ENCODE measurements at places on chromosomes 4 and X.

DNA sequence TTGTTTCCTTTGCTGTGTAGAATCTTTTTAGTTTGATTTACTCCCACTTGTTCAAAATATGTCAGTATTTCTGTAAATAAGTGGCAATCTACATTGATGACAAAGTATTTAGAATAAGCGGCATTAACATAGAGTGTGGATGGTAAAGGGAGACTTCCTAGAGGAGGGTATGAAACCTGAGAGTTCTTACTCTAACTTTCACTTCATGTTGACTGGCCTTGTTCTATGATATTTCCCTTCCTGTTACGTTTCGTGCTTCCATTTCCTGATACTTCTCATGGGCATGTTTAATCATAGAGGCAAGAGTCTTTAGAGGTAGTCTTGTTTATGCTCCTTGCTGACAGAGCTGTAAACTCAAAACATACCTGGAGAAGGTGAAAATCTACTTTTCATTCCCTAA is 408.9 kb downstream of the GLUD2 start:
- no peak for DNase-seq
- H3K4me1 ChIP-seq: peaks cover 2% of the 10 kb centered on the region
- H3K27me3 ChIP-seq: no peaks in the 10 kb centered on the region
- H3K27ac ChIP-seq: no peak overlapping the region

- H3K4me3 ChIP-seq: no peak overlapping the region
- H3K36me3 ChIP-seq: no peaks in the 10 kb centered on the region
- no peaks in the 10 kb centered on the region for H3K27me3 ChIP-seq
- H3K27ac ChIP-seq: no peak overlapping the region
- no peaks in the 10 kb centered on the region for H3K4me1 ChIP-seq
- DNase-seq: no peak
These were observed 98.2 kb upstream of the PGRMC2 start for GRCh38 chr4:128385683-128386304.

DNA sequence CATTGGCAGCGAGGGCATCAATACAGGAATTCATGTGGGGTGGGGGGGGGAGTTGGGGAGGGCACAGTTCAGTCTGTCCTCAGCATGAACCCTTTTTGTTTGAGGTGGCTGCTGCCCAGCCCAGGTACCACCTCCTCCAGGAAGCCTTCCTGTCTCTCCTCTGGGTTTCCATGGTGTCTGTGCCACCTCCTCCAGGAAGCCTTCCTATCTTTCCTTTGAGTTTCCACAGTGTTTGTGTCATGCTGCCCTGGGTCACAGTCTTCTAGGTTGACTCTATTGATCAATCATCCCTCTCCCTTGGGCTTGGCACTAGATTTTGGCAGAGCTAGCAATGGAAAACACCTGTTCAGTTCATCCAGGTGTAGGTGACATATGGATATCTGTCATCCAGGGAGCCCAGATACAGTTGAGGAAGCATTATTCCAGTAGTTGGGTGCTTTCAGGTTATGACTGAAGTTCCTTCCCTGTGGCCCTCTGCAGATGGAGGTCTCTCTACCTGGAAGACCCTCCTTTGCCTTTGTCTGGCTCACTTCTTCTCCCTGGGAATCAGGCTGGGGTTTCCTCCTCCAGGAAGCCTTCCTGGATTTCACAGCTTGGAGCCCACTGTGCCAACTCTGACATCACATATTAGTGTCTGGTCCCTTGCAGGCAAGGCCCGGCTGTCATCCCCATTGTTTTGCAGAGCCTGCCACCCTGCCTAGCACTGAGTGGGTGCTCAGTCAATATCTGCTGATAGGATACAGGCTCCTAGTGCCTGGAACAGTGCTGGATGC is 96.6 kb downstream of the SORCS2 start:
- no peak overlapping the region for H3K27ac ChIP-seq
- no peaks in the 10 kb centered on the region for H3K4me1 ChIP-seq
- H3K27me3 ChIP-seq: peaks cover 6% of the 10 kb centered on the region
- no peak for DNase-seq

DNA sequence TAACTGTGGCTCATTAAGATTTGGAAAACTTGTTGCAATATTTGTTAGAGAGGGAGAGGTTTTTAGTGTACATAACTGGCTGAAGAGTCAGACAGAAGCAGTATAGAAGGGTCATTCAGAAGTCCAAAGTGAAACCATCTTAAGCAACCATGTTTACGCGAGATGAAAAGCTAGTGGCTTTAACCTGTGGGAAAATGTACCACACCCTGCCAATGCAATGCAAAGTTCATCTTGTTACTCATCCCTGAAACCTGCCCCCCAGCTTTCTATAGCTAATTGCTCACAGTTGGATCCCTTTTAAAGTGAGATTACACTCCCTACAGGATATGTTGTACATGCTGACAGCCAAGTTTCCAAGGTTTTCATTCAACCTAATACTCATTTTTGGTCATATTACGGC is 96.7 kb upstream of the RAPGEF2 start:
- H3K4me1 ChIP-seq: no peaks in the 10 kb centered on the region
- no peak for DNase-seq
- no peaks in the 10 kb centered on the region for H3K36me3 ChIP-seq
- H3K4me3 ChIP-seq: no peak overlapping the region
- peaks cover 3% of the 10 kb centered on the region for H3K27me3 ChIP-seq

DNA sequence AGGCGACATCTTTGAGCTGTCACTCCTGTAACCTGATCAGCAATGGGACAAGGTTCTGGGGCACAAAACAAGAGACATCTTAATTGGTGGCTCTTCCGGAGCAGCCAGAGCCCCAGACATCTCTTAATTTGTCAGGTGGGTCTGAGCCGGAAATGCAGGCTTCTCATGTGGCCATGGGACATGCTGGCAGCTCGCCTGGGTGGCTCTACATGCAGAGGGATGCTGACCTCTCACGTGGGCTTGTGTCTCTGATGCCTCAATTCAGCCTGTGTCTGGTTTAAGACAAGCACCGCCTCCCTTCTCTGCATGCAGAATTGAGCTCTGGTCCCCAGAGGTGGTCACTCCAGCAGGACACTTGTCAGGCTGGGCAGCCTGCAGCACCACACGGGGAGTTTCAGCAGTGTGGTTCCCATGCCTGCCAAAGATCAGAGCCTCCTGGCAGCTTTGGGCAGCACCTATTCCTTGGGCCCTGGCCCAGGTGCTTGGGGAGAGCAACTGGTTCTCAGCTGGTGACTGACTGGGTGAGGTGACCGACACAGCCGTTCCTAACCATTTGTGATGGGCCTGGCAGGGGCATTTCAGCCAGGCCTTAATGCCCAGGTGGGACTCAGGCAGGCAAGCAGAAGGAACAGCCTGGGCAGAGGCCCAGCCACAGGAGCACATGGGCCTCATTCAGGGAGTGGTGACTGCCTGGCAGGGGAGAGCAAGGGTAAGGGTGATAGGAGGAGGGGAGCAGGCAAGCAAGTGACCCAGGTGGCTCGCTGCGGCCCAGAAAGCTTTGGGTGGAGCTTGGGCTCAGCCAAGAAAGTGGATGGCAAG is 53.4 kb downstream of the HMX1 start:
- H3K4me3 ChIP-seq: no peak overlapping the region
- H3K4me1 ChIP-seq: no peaks in the 10 kb centered on the region
- peaks cover 5% of the 10 kb centered on the region for H3K27me3 ChIP-seq

Measured in activated CD4-positive, alpha-beta memory T cell treated with anti-CD3 and anti-CD28 coated beads for 36 hours (primary cell).